CD14-positive monocyte (primary cell): ENCODE measurements at places on chromosomes 4 and X.

- no peak for DNase-seq
Measured at GRCh38 chr4:122980860-122981259, 58.5 kb upstream of the NUDT6 start.

DNA sequence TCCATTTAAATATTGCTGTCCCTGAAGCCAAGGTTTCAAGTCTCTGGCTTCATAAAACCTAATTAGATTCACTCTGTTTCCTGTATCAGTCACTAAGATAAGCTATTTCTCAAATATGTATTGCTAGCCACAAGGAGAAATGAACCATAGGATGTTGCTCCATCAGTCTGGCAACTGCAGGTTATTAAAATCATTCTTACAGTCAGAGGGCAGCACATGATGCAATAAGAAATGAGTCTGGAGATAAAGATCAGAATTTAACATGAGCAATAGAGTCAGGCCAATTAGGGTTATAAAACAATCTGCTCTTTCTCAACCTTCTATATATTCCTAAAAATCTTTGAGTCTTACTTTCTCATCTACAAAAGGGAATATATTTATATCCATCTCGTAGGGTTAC lies 7.2 kb downstream of the PRKG2 start:
- no peak for DNase-seq

DNA sequence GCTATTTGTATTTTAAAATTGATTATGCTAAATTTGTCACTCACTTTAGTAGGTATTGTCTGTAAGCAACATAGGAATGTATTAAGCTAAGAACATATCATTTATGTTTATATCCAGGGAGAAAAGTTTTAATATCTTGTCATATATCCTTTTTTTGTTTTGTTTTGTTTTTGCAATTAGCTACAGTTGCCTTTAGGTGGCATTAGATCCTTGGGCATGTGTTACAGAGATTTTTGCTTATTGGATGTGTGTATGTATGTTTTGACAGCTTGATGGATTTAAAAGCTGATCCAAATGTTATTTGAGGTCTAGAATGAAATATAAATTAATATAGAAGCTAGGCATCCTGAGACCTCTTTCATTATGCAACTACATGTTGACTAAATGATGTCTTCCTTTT lies 36.1 kb upstream of the OTUD4 start:
- DNase-seq, result no peak

GRCh38 chr4:69546134-69546765 lies 50.5 kb upstream of the UGT2B4 start:
- no peak for DNase-seq

DNA sequence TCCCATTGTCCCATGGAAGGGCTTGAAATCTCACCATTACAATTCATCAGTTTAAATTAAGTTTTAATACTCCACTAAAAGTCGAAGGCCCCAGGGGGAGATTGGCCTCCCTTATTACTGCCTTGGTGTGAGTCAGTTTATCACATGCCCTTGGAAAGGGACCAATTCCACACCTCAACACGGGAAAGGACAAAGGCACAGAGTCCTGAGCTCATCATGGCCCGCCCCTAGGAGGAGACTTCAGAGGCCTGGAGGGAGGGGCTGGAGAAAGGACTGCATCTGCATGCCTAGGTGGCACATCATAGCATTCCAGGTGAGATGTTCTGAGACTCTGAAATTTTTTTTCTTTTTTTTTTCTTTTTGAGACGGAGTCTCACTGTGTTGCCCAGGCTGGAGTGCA lies 2.8 kb upstream of the SEL1L3 start:
- no peak for DNase-seq

DNA sequence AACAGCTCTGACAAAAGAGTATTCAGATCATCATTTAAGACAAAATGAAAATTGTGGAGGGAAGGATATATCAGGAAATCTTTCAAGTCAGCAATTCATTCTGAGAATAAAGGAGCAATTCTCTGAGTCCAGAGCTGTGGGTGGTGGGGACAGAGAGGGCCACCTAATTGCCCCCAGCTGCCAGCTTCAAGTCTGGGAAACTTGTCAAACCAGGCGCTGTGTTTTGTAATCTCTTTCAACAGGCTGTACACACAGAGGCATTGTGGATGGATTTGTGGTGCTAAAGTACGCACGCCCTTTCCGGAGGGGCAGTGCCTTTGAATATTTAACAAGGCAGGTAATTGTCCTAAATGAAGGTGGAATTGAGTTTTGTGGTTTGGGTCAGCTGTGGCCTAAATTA lies 591.1 kb upstream of the BOD1L1 start:
- no peak for DNase-seq

- no peak for DNase-seq
Measured at GRCh38 chr4:8305851-8306471, 36.4 kb downstream of the HTRA3 start.

DNA sequence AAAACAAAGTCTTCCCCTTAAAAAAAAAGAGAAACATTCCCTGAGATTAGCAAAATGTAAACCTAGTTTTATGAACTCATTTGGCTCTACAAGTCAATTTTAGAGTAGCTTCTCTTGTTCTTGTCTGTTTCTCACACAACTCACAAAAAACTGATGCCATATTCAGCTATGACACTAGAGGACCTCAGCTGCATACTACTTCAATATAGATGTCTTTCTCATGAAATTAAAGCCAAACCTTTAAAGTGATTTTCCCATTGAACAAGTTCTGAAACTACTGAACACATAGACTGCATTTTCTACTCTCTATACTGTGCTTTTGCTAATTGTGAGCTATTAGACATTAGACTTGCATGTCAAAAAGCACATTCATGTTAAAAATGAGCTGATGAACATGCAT lies 49.8 kb downstream of the TBCK start:
- no peak for DNase-seq

DNA sequence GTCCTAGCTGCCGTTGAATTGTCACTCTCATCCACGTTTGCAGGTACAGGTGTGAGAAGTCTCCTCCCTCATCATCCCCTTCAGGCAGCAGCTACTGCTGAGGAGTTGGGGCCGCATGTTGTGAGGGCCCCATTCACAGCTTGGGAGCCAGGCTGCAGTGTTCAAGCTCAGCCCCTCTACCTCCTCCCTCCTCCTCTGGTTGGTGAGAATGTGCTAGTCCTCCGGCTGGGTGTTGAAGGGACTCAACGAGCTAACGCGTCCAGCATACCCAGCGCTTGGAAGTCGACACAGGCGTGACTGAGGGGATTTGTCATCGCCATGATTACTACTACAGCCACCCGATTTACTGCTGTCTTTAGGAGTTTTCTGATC lies 82.0 kb upstream of the PSAPL1 start:
- DNase-seq, result no peak

DNA sequence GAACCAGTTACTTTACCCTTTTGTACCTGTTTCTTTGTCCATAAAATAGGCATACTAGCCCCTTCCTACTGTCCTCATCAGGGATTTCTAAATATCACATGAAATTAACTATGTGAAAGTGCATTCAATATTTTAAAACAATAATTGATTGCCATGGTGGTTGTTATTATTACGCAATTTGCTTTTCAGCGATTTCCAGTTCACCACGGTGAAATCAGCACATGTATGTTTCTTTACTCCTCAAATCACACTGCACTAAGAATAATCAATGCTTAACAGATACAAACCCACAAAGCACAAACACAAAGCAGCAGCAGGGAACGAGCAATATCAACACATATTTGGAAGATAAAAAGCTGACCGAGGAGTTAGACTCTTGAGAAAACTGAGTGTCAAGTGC lies 371.3 kb upstream of the NOCT start:
- DNase-seq, result no peak
